Stimulated activated memory B cell treated with anti-CD40 and anti-IgM and Interleukin-4, amounts not matched to agents 10 μg/mL and 1 μg/mL and 100 μg/mL, for 72 hours (primary cell): ENCODE measurements at places on chromosomes 12 and 14.

DNA sequence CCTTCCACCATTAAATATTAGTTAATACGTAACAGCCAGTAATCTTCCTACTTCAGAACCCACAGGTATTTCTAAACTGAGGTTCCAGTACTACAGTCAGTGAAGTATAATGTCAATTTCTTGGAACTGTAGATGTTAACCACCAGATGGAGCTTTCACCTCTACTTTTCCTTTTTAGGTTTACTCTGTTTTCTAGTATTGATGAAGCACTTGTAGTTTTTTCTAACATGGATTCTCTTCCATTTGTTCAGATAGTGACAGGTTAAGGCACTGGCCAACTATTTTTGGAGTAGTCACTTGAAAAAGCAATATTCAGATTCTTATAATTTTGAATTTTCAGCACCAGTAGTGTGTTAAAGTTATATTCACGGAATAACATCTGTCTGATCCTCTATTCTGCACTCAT, 4.6 kb upstream of the SEC23A start:
- no peak for ATAC-seq

GRCh38 chr12:81644503-81644902, 114.6 kb downstream of the PPFIA2 start:
- ATAC-seq = no peak

GRCh38 chr12:5780536-5780935, 164.5 kb downstream of the ANO2 start:
- no peak for ATAC-seq

GRCh38 chr12:46701356-46701755, 124.4 kb downstream of the SLC38A4 start:
- no peak for ATAC-seq

GRCh38 chr12:507391-507796, 47.7 kb downstream of the B4GALNT3 start:
- no peak for ATAC-seq

DNA sequence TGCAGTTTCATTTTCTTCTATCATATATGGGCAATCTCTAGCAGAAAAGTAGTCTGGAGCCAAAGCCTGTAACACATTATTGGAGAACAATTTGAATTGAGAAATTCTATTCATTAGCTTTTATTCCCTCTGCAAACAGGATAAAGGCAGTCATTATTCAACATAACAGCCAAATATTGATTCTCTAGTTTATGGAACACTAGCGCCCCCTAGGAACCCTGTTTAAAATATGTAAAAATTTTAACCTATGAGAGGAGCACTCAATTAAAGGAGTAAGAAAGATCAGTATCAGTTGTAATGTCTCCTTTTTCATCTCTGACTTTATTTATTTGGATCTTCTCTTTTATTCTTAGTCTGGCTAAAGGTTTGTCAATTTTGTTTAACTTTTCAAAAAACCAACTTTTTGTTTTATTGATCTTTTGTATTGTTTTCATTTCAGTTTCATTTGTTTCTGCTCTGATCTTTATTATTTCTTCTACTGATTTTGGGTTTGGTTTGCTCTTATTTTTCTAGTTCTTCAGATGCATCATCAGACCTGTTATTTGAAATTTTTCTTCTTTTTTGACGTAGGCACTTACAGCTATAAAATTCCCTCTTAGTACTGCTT, 4.8 kb upstream of the LMNTD1 start:
- ATAC-seq = no peak

DNA sequence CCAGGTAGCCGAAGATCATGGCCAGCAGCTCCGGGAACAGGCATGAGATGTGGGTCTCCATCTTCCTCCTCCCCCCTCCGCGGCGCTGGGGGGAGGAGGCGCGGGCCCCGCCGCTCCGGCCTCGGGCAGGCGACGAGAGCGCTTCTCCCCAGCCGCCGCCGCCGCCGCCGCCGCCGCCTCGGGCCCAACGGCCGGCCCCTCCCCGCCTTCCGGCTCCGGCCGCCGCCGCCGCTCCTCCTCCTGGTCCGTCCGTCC, 448 bp downstream of the FBXL14 start:
- peak; percentile 81 for ATAC-seq

GRCh38 chr14:81122326-81122725, 98.4 kb downstream of the GTF2A1 start:
- ATAC-seq = peak; percentile 77

DNA sequence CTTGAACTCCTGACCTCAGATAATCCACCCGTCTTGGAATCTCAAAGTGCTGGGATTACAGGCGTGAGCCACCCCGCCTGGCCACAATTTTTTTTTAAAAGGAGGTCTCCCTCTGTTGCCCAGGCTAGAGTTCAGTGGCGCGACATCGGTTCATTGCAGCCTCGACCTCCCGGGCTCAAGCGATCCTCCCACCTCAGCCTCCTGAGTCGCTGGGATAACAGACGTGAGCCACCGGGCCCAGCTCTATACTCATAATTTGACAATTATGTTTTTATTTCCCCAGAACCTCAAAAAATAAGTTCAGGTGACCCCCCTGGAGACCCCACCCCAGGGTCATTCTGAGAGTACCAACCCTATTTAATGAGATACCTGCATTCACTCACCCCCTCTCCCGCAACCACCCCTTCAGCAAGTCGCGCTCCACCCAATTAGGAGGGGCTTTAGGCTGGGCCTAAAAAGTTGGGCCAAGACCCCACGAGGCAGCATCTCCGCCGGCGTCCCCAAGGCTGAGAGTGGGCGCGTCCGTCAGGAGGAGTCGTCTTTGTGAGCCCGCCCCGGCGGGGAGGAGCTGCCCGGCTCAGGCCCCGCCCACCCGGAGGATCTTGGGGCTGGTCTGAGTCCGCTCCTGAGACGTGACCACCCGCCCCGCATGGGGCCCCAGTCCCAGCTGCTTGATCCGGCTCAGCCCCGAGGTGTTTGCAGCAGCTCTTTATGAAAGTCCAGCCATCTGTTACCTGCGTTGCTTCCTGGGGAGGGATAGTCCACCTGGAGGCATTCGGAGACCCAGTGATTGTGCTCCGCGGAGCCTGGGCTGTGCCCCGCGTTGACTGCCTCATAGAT, at the start of gene ANKRD33:
TSS of gene ANKRD33 (plus strand) at position 628 of the 840 bp plus-strand sequence. CDS start at position 712, 84 bp downstream.
- no peak for ATAC-seq

- no peak for ATAC-seq
These were observed 1.5 kb downstream of the CAPRIN2 start for GRCh38 chr12:30753233-30753632.

DNA sequence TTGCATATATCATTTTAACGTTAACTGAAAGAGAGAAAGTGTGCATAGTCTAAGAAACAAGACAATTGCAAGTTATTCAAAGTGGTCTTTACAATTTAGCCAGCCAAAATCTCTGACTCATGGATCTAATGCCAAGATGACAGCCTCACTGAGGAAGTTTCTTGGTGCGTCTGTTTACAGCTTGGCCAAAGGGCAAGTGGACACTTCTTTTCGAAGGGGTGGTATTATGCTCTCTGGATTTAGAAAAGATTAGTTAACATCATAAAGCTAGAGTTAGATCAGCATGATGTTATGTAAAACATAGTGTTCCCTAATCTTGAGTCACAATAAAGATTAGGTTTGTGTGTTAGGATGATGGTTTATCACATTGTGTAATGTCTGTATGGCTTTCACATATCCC, 51.5 kb upstream of the SLC2A13 start:
- no peak for ATAC-seq

DNA sequence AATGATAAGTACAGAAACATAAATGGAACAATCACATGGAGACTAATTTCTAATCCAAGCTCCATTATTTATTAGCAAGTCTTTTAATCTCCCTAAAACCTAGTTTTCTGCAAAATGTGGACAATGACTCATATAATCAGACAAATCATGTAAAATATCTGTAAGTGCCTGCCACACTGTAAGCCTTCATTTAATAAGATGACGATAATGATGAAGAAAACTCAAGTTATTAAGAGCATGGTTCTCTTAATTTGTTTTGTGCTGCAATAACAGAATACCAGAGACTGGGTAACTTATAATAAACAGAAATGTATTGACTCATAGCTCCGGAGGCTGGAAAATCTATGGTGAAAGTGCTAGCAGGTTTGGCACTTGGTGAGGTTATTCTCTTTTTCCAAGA, 535.3 kb upstream of the LRFN5 start:
- ATAC-seq = no peak

DNA sequence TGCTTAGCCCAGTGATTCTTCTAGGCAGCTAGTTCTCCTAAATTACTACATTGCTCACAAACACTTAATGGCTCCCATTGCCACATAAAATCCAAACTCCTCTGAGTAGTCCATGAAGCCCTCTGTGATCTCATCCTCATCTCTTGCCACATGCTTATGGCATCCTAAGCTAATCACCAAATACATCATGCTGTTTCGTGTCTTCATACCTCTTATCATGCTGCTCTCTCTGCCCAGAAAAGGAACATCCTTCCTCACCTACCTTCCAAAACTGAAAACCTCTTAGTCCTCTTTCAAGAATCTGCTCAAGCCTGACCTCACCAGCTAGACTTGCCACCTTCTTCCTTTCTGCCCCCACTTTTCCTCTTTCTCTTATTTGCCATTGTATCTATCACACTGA, 108.5 kb downstream of the DUSP6 start:
- ATAC-seq = no peak

- ATAC-seq = no peak
These were observed 42.1 kb downstream of the AK7 start for GRCh38 chr14:96434040-96434439.

DNA sequence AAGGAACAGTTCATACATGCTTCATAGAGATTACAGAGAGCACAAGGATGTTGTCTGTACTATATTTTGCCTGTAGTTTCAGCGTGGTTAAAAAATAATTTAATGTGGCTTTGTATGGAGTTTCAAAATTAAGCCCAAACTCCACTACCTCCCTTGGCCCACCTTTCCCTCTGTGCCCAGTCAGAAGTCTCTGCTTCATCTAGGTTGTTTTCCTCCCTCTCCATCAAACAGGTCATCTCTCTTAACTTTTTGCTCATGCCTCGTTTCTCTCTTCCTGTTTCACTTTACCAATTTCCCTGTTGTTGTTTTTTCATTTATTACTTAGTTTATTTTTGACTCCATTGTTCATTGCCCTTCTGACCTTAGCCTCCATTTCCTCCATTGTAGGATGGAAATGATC, 94.9 kb upstream of the NEDD1 start:
- no peak for ATAC-seq

DNA sequence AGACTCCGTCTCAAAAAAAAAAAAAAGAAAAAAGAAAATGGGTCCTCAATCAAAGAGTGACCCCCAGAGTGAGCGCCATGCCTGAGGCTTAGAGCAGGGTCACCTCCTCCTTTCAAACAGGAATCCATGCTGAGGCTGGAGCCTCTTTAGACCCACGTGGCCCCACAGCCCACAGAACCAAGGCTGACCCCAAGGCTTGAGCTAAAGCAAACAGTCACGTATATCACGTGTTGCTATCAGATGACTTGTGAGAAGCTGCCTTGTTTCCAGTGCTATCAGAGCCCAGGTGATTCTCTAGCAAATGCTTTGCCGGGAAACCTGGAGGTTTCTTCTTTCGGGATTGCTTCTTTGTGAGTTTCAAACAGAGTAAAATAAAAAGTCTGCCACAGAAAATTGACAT, 31.7 kb upstream of the DYNC1H1 start:
- ATAC-seq = no peak

GRCh38 chr12:69354172-69354555, 5.4 kb upstream of the YEATS4 start:
- ATAC-seq = no peak

DNA sequence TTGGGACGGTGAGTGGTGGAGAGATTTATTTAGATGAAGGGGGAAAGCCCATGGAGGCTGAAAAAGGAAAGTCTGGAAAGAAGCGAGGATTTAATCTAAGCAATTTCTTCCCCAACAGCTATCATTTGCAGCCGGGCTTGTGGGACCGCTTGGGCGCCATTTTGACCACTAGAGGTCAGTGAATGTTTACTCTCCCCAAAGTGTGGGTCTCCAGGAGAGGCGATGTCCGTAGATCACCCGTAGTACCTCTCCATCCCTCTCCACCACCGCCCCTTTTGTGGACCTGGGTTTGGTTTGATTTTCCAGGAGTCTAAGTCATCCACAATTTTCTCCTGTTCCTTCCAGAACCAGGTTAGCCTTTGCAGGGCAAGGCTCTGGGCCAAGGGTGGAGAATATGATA, 91.2 kb upstream of the PARP11 start:
- ATAC-seq = no peak

- ATAC-seq = peak; percentile 24
These were observed 36.8 kb downstream of the VDR start for GRCh38 chr12:47868041-47868440.

DNA sequence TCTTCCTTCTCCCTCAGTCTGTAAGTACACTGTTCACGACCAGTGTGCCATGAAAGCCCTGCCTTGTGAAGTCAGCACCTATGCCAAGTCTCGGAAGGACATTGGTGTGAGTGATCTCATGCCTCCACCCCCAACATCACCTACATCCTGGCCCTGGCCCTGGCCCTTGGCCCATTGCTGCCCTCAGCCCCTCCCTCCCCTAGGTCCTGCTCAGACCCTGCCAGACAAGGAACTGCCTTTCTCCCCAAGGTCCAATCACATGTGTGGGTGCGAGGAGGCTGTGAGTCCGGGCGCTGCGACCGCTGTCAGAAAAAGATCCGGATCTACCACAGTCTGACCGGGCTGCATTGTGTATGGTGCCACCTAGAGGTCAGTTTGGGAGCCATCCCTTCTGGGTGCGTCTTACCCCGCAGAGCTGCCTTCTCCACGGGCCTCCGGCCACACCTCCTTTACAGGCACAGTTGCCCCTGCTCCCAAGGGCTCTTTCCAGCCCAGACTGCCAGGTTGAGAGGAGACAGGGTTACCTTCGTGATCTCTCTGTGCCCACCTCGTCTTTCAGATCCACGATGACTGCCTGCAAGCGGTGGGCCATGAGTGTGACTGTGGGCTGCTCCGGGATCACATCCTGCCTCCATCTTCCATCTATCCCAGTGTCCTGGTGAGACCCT, 9.2 kb downstream of the DGKA start:
- ATAC-seq = peak; percentile 97

- no peak for ATAC-seq
These were observed 63.3 kb upstream of the HSPB8 start for GRCh38 chr12:119115296-119115905.

GRCh38 chr12:66647034-66647691, 31.7 kb downstream of the GRIP1 start:
- ATAC-seq = no peak

DNA sequence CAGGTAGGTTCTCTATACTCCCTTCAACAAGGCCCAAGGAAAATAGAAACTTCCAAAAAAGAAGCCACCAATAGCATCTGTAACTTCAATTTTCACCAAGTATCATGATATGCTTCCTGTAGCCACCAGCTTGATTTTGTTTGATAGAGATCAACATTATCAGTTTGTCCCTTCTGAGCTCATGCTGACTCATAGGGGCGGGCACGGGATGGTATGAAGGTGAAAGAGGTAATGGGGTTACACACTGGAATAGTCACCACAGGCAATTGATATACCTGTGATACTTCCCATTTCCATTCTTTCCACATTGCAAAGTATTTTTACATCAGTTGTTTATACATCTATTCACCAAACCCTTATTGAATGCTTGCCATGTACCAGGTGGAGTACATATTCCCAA, 134.1 kb downstream of the KCNA5 start:
- ATAC-seq = no peak

GRCh38 chr12:113880988-113881962, 84.8 kb downstream of the RBM19 start:
- no peak for ATAC-seq

- ATAC-seq = no peak
These were observed 232.7 kb upstream of the PPFIA2 start for GRCh38 chr12:81991868-81992267.
